Ecto neural progenitor cell (in vitro differentiated cells): ENCODE measurements at places on chromosomes 16 and 17.

- DNase-seq: no peak
Measured at GRCh38 chr17:1769822-1770477, 8.1 kb downstream of the SERPINF1 start.

- DNase-seq: no peak
Measured at GRCh38 chr17:7356756-7357155, 1.8 kb downstream of the TMEM95 start.

DNA sequence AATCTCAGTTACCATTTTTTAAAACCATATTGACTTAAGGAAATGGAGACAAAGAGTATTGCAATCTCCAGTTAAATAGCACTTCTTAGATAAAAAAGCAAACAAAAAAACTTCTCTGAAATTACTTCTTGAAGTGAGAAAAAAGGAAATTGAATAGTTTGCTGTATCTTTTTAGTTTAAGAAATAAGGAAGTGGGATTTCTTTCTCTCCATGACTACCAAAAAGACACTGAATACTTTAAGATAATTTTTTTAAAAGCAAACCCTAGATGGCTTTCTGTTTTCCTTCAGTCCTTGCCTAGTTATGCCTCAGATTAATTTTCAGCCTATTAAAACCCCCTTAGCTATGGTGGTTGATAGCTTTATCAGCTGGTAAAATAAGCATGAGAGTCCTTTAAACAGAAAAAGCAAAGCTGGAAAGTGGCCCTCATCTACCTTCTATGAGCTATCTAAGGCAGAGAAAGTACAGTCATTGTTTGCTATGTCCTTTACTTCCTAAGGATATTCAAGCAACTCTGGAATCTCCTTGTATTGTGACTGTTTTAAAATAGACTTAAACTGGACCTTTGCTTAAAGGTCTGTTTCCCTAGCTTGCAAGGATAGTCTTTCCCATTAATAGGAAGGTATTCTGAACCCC lies 28.6 kb downstream of the TPPP3 start:
- DNase-seq: no peak

DNA sequence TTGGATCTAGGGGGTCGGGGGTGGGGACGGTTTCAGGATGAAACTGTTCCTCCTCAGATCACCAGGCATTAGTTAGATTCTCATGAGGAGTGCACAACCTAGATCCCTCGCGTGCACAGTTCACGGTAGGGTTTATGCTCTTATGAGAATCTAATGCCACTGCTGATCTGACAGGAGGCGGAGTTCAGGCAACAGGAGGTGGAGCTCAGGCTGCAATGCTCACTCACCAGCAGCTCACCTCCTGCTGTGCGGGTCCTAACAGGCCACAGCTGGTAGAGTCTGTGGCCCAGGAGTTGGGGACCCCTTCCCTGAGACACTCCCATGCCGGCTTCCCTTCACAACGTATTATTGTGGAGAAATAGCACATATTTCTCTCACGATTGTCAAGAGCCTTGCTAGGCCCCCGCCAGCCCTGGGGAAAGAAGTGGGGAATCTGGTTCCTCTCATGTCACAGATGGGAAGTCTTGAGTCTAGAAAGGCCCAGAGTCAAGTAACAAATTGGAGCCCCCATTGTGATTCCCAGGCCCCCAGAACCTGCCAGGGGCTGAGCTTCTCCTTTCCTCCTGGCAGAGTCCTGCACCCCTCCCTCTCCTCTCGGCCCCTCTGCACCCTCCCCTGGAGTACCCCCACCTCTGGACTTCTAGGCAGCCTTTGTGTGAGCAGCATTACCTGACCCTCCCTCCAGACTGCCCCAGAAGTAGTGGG lies 6.1 kb upstream of the KRT14 start:
- no peak for DNase-seq
